ENCODE measurements at places on chromosomes 6 and 20.

DNA sequence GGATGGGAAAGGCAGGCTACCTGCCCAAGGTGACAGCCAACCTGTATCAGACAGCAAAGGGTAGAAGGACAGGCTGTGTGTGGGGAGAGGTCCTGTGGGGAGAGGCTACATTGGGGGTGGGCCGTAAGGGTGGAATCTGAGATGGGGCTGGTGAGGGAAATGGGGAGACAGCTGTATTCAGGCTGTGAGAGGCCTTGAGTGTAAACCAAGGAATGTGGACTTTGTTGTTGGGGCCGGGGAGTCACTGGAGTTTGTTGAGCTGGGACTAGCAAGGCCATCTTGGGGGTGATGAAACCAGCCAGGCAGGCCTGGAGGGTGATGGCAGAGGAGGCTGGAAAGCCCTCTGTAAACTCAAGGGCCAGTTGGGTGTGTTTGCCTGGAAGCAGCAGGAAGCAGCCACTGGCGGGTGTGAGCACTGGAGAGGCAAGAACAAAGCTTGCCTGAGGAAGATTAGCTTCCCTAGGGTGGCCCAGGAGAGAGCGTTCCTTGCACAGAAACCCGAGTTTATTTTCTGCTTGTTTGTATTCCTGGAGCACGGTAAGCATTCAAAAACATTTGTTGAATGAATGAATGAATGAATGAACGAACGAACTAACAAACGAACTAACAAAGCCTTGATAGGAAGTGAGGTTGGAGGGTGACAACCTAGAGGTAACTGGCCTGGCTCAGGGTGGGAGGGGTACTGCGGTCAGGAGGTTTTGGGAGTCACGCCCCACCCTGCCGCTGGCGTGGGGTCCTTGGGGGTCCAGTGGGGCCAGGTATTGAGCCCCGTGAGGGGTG, 18.9 kb downstream of the TTBK1 start:
- no peak for DNase-seq

DNA sequence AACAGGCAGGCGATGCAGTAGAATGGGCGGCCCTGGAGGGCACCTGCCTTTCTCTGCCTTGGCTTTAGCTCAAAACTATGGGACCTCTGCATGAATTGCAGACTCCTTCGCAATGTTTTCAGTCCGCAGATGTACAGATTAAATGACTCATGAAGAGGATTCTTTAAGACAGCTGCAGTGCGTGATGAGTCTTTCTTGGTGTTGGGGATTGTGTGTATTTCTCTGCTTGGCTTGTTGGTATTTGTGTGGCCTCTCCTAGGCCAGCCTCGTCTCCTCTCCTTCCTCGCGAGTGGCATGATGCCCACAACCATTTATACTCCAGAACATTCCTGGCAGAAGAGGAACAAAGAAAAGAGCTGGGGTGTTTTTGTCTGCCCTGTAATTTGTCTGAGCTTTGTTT, 110.6 kb downstream of the SYNDIG1 start:
- DNase-seq: no peak

DNA sequence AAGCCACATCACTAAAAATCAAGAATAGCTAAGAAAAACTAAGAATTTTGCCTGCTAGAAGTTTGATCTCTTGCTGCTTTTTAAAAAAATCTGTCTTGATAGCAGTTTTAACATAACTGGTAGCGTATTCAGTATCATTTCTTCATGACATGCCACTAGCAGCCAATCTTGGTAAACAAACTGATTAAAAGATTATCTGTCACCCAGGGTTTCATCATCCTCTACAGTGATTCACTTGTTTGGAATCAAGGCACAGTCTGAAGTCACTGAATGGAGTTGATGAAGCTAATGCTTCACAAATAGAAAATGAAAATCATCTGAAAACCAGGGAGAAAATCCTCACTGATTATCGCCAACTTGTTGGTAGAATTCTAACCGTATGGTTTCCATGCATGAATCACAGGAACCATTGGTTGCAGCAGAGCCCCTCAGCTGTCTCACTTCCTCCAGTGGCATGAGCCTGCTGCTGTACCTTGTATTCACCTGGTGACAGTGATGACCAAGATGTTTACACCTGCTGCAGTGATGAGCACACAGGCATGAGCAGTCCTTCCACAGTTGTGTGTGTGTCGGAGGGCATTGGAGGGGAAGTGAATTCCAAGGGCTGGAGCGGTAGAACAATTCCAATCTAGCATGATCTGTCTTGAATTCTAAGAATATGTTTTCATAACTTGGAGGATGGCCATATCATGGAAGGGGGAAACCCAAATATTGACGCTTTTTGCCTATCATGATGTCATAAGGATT, 275.0 kb downstream of the KHDC1L start:
- DNase-seq: no peak

DNA sequence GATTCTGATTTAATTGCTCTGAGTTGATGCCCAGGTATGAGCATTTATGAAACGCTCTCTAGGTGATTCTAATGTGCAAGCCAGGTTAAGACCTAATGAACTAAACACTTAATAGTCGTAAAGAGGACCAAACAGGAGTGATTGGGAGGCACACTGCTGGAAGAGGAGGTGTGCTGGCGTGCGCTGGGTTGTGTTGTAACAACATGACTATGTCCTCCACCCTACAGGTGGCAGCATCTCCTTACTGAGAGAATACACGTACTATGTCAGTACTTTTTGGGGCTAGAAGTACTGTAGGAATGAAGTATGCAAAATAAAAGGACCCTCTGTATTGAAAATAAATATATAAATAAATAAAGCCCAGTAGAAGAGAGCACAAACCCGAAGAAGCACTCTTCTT, 11.9 kb downstream of the C6orf89 start:
- DNase-seq: no peak

DNA sequence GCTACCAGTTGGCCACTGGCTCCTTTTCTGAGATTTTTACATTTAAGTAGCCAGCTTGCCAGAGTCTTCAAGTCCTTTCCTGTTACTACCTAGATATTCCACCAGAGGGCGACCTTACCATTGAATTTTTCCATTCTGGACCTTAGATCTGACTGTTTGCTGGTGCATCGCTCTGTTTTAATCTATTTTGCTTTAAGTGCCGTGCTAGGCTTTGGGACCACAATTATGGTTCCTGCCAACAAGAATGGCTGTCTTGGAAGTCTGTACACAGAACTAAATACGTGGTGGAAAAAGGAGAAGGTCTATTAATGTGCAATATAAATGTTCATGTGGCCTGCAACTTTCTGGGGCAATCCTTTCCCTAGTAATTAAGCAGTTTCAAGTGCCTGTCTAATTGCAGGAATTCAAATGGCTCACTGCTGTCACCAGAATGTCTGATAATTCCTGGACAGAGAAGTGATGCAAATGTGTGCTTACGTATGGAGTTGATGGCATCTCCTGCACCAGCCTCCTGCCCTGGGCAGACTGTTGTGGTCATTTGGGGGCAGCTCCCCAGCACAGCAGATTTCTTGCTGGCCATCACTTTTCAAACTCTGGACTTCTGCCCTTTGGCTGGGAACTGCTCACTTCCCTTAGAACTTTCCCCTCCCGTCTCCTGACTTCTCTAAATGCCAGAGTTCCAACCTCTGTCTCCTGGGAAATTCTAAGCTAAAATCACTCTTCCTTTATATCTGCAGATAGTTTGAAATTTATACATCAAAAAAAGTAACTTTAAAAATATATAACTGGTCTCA, 5.6 kb upstream of the HLA-DOA start:
- peak; percentile 80 for DNase-seq

GRCh38 chr6:130372786-130373185, 7.0 kb downstream of the TMEM200A start:
- DNase-seq: no peak

DNA sequence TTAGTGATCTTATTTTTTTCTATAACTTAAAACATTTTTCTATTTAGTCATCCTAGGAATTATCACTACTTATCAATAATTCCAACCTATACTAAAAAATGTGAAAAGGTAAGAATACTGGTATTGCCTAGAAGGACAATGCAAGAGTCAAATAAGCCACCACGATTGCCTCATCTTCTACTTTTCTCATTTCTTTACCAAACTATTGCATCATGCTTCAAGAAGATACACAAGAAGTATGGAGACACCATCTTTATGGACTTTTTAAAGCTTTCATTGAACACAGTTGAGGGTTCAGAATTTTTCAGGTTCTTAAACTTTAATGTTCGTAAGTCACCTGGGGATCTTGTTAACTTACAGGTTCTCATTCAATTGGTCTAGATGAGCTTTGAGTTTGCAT, 25.9 kb downstream of the ELOVL2 start:
- DNase-seq: no peak

DNA sequence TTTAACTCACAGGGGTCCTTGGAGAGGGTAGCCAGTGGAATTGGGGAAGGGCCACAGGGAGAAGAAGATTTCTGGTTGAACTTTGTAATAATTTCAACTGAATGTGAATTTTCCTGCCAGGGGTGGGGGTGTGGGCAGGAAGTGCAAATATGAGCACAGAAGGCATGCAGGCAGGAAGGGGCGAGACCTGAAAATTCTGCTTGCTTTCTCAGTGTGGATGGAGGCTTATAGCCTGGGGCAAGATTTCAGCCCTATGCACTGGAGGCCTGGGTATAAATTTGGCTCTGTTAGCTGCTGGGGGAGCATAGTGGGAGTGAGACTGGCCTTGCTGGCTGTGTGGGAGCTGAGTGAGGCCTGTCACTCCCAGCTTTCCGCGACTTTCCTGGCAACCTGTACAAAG, 54.4 kb downstream of the PERP start:
- no peak for DNase-seq

DNA sequence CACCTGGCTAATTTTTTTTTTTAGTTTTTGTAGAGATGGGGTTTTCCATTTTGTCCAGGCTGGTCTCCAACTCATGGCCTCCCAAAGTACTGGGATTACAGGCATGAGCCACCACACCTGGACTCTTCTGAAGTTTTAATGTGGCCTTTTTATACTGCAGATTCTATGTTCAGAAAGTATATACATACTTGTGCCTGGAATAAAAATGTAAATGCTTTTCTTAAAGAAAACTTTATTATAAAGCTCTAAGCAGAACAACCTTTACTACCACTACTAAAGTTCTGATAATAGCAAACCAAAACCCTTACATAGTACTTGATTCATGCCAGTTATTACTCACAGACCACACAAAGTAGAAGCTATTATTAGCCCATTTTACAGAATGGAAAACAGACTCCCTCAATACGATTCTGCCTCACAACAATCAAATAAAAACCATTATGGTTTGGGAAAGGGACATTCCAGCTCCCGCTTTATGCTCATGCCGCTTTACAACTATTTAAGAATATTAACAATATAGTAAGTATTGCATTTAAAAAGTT, 5.3 kb downstream of the PHIP start:
- DNase-seq: no peak

GRCh38 chr6:99960027-99960426, 34.0 kb downstream of the MCHR2 start:
- no peak for DNase-seq
